ENCODE measurements at places on chromosomes 2 and 18.

GRCh38 chr2:178109813-178110212, 2.4 kb upstream of the RBM45 start:
- DNase-seq, result peak; percentile 58

DNA sequence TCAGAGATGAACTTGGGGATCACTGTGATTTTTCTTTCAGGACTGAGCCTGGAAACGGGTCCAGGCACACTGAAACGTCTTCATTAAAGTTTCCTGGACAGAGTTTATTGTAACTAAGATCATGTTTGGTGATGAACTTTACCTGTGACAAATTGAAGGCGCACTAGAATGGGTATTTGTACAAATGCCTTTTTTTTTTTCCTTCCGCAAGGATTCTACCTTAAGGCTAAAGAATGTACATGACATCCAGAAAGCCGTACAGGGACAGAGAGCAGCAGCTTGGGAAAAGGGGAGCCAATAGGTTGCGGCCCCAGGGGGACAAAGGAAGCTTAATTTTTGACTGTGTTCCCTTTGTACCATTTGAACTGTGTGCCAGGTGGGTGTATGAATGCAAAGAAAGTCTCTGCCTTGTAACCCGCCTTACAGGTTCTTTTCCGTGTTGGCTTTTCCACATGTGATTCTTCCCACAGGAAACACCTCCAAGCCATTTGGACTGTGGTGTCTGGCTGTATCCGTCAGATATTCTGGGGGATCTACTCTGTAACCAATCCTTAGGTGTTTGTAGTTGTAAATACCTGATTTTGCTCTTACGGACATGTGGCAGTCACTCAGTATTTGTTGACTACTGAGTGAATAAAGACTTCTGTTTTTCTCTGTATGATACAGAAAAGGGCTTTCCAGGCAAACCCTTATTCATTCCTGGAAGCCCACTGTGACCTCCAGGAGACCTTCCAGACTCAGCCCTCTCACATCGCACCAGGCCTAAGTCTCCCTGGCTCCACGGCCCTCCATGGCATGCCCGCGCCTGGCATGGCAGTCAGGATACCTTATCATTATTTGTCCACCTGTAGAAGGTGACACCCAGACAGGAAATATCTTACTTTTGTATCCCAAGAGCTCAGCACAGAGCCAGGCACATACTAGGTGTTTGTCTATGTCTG, 1.1 kb downstream of the LRRFIP1 start:
- no peak for DNase-seq

- no peak for DNase-seq
Measured at GRCh38 chr18:25595274-25596060, 243.5 kb upstream of the ZNF521 start.

DNA sequence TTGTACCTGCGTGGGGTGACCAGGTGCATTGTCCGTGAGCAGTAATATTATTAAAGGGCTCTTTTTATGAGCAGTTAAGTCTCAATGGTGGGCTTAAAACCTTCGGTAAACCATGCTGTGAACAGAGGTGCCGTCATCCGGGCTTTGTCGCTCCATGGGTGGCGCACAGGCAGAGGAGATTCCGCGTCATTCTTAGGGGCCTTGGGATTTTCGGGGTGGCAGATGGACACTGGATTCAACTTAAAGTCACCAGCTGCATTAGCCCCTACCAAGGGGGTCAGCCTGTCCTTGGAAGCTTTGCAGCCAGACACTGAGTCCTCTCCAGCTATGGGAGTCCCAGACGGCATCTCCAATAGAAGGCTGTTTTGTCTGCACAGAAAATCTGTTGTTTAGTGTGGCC, 107.7 kb downstream of the NFATC1 start:
- DNase-seq, result no peak

- no peak for DNase-seq
Measured at GRCh38 chr2:220417503-220417902, 790.1 kb downstream of the SLC4A3 start.

DNA sequence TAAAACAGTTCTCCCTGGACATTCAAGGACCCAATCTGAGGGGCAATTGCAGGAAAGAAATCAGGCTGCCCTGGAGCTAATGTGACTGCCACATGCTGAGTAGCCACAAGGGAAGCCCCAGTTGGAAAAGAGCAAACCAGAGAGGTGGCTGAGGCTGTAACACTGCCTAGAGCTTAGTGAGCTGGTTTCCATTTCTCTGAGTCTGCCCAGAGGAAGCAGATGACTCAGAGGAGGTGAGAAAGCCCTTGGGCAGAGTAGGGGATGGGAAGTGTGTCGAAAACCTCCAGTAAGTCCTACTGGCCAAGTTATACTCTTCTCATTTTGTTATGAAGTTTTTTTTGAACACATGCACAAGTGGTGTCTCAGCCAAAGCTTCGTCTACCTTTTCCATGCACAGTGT, 753.0 kb downstream of the CNTNAP5 start:
- DNase-seq, result peak; percentile 3

- no peak for DNase-seq
Measured at GRCh38 chr2:23627236-23628009, 242.4 kb downstream of the KLHL29 start.

Data from epithelial cell of esophagus (primary cell).